ENCODE measurements at places on chromosomes 7 and 10.

GRCh38 chr7:1536455-1536742 lies 5.9 kb downstream of the MAFK start:
- DNase-seq: no peak

GRCh38 chr7:141563956-141564623 lies 12.9 kb downstream of the AGK start:
- DNase-seq: no peak

DNA sequence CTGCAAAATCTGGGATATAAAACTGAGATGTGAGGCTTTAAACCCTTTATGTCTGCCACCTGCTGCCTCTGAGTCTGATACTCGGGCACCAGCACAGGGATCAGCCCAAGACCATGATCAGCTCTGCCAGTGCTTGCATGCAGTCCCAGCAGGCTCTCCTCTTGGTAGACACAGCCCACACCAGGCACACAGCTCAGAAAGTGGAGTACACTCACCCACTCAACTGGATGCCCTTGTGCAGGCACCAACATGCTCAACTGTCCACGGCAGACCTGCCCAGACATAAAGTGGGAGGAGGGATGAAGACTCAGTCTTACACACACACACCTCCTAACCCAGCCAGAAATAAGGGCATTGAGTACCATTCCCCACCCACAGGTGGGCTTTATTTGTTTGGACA lies 18.2 kb upstream of the MYH16 start:
- DNase-seq: no peak

DNA sequence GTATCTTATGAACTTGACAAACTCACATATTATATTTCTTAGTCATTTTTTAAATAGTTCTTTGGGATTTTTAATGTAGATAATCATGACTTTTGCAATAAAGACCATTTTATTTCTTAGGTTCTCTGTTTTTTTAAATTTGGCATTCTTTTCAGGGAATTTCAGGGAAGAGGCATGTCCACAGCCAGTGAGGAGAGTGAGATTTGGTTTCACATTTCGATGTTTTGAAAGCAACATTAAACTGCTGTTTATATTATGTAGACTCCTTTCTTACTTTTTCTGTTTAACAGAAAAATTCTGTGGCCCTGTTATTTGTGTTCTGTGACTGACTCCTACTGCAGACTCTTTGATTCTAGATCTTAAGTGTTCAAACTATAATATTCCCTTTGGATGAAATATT lies 153.7 kb downstream of the FAM107B start:
- DNase-seq: no peak

GRCh38 chr7:35699796-35700305 lies 4.9 kb upstream of the HERPUD2 start:
- no peak for DNase-seq

DNA sequence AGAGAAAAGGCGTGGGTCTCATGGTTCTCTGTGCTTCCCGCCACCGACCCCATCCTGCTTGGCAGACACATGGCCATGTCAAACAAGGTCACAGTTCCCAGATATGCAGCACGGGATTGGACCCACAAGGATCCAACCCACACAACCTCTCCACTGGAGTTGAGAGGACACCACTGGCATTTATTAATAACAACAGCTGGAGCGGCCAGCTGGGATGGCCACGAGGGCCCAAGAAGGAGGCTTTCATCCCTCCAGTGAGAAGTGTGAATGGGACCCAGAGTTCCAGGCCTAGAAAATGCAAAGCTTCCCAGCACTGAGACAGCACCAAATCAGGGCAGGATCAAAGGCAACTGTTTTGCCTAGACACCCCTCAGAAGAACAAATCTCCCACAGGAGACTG lies 31.5 kb downstream of the FGFR2 start:
- no peak for DNase-seq

DNA sequence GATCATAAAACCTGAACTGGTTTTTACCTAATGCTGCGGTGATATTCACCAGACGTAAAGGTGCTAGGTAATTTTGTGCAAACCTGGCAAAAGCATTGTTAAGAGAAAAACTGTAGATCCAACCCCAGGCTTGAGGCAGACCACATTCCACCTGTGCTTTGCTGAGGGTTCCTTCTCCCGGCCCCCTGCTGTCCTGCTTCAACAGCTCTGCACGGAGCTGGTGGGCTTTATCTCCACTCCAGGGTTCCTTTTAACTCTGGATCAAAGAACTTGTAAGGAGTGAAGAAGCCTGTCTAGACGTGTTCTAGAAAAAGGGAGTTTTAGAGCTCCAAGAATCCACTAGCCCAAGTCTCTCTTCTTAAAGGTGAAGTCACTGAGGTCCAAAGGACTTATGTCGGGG lies 87.5 kb upstream of the NMT2 start:
- DNase-seq: no peak

GRCh38 chr10:67772894-67773511 lies 65.0 kb downstream of the DNAJC12 start:
- no peak for DNase-seq

DNA sequence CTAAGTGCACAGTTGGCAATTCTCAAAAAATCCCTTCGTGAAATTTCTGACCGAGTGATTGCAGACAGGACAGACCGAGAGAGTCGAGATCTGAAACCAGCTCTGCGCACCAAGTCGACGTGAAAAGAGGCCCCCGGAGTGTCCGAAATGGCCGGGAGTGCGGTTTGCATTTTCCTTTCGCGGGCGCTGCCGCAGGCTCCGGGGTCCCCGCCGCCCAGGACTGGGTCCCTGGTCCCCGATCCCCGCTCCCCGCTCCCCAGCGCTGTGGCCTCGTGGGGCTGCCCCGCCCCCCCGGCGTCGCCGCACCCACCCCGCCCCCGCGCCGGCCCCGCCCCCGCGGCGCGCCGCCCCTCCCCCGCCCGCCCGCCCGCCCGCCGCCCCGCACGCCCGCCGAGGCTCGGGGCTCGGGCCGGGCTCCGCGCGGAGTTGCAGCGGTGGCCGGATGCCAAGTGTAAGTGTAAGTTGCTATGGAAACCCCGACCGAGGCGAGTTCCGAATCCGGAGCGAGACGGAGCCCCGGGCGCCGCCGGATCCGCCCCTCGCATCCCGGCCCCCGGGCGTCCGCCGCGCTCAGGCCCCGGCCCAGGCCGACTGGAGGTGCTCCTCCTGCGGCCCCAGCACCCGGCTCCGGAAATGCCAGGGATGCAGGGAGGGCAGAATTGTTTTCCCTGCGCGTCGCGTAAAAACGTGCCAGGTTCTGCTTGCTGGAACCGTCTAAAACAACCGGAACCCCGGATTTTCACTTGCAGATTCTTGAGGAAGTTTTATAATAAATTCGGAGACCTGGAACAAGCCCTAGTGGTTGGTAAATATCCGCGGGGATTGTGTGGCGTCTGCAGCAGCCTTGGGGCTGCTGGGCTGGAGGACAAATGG lies 4.6 kb downstream of the BMI1 start:
- peak; percentile 55 for DNase-seq

DNA sequence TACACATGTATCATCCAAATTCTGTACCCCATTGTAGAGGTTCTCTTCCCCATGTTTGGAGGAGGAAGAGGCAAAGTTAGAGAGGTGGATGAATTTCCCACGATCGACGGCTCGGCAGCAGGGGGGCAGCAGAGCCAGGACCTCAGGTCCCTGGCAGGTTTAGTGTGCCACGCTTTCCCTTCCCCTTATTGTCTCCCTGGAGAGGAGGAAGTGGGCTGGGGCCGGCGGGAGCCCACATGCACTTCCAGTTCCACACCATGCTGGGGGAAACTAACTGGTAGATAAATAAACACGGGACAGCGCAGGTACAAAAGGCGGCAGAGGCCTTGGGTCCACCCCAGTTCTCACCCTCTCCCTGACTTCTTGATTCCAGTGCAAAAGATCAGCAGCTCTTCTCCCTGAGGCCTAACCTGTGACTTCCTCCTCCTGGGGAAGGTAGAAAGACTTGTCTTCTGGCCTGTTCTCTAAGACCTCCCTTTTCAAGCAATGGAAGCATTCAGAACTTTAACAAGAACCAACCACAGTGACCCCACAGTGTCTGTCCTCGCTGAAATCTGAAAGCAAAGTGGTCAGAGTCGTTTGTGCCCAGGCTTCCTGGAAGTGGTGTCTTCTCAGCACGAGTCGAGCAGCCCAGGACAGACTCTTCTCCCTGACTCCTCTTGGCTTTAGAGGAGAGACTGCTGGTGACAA lies 30.5 kb upstream of the SRGN start:
- no peak for DNase-seq

Measured in T-helper 2 cell (primary cell).